Activated CD4-positive, CD25-positive, alpha-beta regulatory T cell (primary cell): ENCODE measurements at places on chromosomes 5 and 9.

DNA sequence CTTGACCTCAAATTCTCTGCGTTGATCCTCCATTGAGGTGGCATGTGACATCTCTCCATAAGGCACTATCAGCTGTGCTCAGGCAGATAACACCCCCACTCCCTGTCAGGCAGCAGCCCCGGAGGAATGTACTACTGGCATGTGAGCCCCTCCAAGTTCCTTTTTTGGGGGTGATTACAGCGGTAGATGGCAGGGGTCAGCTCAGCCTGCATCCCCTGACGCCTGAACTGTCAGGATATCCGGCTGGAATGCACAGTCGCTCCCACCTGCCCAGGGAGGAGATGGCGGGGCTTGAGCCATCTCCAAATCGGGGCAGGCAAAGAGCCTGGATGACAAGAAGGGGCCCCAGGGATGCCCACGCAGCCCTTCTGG, 40.8 kb downstream of the FAM78A start:
- no peak for DNase-seq

- no peak for DNase-seq
These were observed 15.7 kb upstream of the TNC start for GRCh38 chr9:115133649-115134048.

GRCh38 chr5:167147879-167148278, 1143.6 kb upstream of the WWC1 start:
- no peak for DNase-seq

DNA sequence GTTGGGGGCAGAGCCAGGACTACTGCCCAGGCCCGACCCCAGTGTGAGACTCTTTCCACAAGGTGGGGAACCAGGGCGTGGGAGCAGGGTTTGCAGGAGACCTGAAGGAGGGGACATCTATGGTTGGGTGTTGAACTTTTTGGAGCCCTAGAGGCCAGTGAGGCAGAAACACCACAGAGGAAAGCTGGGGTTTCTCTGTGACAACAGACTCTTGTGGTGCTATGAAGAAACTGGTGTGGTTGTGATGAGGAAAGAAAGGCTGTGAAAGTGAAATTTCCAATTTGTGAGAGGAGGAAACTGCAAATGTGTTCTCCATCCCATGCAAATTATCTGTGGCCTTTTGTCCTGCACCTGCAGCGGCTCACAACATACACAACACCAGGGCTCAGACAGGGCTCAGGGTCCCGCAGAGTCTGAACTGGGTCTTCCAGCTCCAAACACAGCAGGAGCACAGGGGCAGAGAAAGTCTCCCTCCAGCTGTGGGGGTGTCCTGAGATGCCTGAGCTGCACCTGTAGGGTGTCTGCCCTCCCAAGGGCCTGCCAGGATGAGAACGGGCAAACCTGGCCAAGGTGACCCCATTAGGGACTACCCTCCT, 51.4 kb upstream of the GRHPR start:
- no peak for DNase-seq

GRCh38 chr5:35780236-35780635, 76.5 kb upstream of the IL7R start:
- no peak for DNase-seq

DNA sequence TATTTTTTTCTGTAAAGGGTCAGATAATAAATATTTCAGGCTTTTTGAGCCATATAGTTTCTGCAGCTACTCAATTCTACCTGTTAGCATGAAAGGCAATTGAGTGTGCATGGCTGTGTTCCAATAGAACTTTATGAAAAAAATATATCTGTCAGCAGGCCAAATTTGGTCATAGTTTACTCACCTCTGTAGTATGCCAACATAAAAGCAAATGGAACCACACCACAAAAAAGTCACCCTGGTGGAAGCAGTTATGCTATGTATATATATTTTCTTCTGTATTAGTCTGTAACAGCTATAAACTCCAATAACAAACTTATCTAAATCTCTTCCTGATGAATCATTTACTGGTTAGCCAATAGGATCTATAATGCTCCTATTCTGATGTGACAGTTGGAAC, 3.4 kb downstream of the SLC38A9 start:
- no peak for DNase-seq

GRCh38 chr9:84331119-84331809, 9.3 kb downstream of the SLC28A3 start:
- DNase-seq = no peak

- DNase-seq = no peak
These were observed 1.3 kb downstream of the SLC9A3 start for GRCh38 chr5:522899-523440.

DNA sequence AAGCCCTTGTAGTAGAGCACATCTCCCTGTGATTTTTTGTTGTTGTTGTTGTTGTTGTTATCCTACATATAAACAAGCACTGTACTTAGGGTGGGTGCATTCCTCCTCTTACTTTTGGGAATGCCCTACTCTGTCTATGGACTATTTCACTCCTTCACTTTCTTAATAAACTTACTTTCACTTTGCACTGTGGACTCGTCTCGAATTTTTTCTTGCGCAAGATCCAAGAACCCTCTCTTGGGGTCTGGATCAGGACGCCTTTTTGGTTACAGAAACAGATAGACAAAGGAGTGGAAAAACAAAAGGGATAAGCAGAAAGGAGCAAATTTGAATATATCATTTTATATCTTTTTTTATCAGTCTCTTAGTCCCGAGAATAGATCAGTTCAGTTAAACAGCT, 14.4 kb upstream of the PAIP1 start:
- DNase-seq = no peak

GRCh38 chr5:1734908-1735289, 64.7 kb downstream of the MRPL36 start:
- DNase-seq = no peak

DNA sequence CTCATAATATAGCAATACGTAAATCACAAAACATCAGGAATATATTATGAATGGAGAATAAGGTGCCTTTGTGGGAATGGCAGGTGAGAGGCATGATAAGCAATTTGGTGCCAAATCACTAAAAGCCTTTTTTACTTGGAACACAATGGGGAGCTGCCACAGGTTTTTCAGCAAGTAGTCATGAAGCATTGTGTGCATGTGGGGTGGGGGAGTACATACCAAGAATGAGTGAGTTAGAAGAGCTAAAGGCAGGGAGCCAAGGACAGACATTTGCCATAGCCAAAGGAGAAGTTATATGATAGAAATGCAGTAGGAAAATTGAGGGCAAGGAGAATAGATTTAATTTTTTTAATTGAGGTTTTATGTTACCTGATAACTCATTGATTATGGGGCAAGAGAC, 445.0 kb upstream of the SMC2 start:
- DNase-seq = no peak

DNA sequence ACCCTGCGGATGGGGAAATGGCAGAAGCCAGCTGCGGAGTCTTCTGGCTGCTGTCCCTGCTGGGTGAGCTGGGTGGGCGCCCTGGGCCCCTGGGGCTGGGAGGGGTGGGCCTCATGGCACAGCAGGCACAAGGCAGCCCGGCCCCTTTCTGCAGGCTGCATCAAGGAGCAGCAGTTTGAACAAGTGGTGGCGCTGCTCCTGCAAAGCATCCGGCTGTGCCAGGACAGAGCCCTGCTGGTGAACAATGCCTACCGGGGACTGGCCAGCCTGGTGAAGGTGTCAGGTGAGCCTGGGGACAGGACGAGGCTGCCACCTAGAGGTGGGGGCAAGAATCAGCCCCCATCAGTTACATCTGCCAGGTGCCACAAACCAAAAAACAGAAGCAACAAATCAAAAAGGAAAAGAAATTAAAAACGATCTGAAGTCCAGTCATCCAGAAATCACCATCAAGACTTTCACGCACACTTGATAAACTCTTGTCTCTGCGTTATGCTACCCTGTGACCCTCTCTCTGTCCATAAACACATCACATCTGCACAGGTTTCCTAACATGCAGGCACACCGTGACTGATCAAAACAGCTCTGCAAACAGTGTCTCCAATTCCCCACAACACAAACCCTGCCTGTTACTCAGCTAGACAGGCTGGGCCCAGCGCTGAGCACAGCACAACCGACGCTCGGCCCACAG, 13.9 kb downstream of the REXO4 start:
- DNase-seq = peak; percentile 53

DNA sequence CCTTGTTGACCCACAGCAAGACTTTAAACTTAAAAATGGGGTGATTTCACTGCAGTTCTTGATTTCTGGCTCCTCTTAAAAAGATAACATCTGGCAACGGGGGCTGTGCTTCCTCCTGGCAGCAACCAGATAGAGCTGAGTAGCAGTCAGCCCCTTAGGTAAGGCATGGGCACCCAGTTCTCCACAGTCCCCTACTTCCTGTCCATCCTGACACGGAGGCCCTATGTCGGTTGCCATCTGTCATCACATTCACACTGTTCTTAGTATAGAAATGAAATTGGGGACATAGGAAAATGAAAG, 11.7 kb downstream of the CD74 start:
- DNase-seq = no peak

DNA sequence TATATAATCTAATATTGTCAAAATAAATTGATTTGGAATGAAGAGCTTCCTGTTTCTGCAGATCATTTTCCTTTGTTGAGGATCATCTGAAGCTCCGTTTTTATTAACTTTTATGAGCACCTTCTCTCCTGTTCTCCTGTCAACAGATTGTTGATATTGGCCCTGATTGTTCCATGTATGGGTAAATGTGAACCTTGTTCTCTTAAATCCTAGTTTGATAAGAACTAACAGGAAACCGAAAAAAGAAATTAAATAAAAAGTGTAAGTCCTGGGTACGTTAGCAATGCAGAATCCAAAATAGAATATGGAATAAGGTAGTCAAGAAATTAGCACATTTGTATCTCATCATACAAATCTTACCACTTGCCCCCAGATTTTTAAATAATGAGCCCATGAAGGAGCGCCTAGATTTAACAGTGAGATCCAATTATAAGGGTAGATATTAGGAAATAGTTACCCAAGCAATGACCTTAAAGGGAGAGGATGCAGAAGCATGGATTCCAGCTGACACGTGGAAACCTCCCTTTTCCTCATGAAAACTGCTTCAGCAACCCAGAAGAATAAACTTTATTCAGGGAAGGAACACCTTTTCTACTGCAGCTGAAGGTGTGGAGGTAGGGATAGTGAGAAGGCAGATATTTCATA, 80.8 kb upstream of the PIK3R1 start:
- DNase-seq = no peak

GRCh38 chr9:8331507-8332330, 532.1 kb upstream of the DMAC1 start:
- DNase-seq = no peak

- no peak for DNase-seq
These were observed 16.2 kb upstream of the FAT2 start for GRCh38 chr5:151607304-151607703.

DNA sequence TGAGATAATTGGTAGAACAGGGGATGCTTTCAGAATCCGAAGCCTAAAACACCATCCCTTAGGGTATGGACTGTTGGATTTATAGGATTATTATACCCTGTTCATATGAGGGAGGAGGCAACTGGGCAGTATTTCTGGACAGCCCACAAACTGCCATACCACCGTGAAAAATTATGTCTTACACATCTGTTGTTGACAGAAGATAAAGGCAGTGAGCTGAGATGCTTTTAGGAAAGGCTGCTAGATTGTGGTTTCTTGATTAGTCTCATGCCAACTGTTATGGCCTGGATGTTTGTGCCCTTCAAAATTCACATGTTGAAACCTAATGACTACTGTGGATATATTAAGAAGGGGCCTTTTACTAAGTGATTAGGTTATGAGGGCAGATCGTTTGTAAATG, 83.7 kb upstream of the DHFR start:
- DNase-seq = no peak

GRCh38 chr9:79671558-79671957, 99.8 kb downstream of the TLE4 start:
- no peak for DNase-seq

DNA sequence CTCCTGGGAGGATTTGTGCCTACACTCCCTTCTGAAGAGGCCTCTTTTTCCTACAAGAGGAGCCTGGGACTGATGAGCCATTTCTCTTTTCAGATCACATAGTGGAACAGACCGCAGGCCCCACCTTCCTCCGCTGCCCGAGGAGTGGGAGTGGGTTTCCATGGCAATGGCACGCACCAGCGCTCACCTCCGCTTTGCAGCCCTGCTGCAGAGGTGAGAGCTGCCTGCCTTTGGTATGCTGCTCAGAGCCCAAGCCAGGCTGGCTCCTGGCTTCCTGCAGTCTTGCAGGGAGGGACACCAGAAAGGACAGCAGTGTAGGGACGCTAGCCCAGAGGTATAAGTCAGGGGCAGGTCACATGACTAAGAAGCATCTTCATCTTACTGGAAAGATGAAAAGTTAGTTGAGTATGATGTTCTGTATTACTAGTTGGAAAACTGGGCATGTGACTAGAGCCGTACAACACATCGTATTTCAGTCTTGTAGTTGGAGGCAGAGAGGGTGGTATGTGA, 12.4 kb downstream of the PTTG1 start:
- DNase-seq = no peak

DNA sequence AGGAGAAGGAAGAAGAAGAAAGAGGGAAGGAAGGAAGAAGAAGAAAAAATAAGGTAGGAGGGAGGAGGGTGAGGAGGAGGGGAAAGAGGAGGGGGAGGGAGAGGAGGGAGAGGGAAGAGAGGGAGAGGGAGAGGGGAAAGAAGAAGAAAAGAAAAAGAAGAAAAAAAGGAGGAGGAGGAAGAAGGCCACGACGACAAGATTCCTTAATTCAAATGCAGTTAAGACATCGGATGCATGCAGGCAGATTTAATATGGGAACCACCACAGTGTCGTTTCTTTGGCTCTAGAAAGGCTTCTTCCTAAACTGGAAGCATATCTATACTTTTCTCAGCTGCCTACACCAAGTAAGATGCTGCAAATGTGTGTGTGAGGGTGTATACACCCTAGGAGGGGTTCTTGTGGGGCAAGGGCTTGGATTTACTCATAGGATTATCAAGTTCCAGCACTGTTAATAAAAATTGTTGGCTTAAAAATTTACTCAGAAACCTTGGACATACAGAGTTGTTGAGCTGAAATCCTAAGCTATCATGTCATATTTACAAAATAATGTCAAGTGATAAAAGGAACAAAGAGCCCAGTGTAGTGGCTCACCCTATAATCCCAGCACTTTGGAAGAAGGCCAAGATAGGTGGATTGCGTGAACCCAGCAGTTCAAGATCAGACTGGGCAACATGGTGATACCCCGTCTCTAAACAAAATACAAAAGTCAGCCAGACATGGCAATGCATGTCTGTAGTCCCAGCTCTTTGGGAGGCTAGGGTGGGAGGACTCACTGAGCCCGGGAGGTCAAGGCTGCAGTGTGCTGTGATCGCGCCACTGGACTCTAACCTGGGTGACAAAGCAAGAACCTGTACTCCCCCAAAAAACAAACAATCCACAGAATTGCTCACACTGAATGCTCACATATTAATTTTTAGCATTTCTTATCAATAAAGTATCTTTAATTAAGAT, 108.5 kb downstream of the UBAP2 start:
- DNase-seq = no peak

GRCh38 chr5:164869325-164869724, 1363.9 kb downstream of the MAT2B start:
- no peak for DNase-seq

GRCh38 chr5:35618304-35618636, 607 bp downstream of the SPEF2 start:
- no peak for DNase-seq
